ENCODE measurements at places on chromosomes 3 and 15. TPM values are rescaled to one million over a fixed set of nuclear protein-coding genes. Genes with fewer than 3 reads are reported as not detected.
A peak's percentile ranks its signal among the peaks of the same experiment; 100 is the strongest.

DNA sequence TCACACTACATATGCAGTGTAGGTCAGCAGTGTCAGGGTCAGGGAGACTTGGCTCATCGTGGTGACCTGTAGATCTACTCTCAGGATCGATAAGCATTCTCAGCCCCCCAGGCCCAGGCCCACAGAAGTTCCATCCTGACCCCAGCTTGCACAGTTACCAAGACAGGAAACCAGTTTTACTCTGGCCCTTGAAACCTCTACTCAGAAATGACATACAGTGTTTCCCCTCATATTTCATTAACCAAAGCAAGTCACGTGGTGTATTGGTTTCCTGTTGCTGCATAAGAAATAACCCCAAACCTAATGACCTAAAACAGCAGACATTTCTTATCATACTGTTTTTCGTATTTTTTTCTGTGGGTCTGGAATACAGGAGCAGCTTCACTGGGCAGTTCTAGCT, 242.2 kb downstream of the SLCO3A1 start:
- DNase-seq = no peak

TMCO5A gene
- total RNA-seq = not detected

DNA sequence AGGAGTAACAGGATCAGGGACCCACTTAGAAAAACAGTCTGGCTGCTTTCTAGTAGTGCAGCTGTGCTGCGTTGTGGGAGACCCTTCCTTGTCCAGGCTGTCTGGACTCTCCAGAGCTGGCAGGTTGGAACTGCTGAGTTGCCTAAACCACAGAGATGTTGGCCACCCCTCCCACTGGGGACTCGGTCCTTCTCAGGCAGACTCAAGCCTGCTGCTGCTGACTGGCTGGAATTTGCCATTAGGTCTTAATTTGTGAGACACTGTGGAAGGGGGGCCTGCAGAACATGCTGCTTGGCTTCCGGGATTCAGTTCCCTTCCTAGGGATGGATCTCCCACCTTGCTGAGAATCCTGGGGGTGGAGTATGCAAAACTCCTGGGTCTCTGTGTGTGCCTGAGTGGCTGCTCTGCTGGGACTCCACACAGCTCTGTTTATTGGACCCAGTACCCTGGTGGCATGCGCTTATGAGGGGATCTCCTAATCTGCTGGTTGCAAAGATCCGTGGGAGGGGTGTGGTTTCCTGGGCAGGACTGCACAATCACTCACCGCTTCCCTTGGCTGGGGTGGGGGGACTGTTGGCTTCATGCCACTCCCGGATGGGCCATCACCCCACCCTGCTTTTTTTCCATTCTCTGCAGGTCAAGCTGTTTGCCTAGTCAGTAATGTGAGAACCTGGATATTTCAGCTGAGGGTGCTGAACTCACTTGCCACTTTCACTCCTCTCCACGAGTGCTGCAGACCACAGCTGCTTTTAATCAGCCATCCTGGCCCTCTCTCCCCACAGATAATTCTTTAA, 150.5 kb downstream of the CFAP20DC start:
- DNase-seq = no peak

IGSF11 gene
- not detected for total RNA-seq

- DNase-seq = peak; percentile 70
Observed at GRCh38 chr15:99717161-99718009, 15.9 kb downstream of the LYSMD4 start.

IL5RA gene
- total RNA-seq = not detected

GRCh38 chr3:23800731-23801130, 5.0 kb upstream of the UBE2E1 start:
- no peak for DNase-seq

SERPINI2 gene
- total RNA-seq = not detected

DNA sequence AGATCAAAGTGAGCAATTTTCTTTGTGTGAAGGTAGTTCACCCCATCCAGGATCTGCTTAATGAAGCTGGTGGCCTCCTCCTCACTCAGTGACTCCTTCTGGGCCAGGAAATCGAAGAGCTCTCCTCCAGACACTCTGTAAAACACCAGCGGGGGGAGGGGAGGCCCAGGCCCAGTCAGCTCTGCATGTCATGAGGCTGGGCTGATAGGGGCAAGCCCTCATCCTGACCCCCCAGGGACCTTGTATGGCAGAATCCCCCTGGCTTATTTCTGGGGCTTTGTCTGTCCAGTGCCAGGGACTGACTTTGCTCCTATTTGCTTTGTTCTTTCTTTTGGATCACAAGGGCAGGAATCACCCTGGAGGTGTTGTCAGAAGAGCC, 74.9 kb downstream of the DAPK2 start:
- DNase-seq = peak; percentile 64

DNA sequence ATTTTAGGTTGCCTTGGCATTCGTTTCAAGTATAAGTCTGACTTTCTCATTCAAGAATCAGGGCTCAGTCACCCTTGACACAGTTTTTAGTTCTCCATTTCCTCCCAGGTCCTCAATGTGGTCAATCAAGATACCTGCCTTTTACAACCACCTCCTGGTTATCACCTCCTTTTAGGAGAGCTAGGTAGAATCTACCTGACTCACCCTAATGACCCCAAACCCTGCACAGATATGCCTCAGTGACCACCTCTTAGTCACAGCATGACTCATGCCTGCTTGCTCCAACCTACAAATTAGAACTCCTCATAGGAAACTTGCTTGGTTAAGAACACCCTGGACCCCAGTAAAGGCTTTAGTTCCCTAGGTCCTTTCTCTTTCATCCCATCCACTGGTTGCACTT, 22.5 kb downstream of the DMXL2 start:
- DNase-seq = no peak

GRCh38 chr15:40600956-40601355, 6.9 kb downstream of the KNL1 start:
- no peak for DNase-seq
